ENCODE measurements at places on chromosomes 6 and 20. TPM values are rescaled to one million over a fixed set of nuclear protein-coding genes. Genes with fewer than 3 reads are reported as not detected.
A peak's percentile ranks its signal among the peaks of the same experiment; 100 is the strongest.

DNA sequence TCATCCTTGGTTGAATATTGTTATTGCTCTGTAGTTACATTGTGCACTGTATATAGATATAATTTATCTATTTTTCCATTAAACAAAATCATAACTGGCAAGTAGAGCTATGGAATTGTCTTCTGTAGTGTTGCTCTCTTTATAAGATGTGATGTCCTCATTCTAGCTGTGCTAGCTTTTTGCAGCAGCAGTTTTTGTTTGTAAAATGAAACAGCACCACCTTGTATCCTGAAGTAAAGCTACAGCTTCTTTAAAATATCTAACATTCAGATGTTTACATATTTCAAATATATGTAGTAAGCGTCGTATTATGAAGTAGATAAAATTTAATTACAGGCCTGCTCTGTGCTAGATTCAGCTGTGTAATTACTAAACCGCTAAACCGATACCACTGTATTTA lies 328.8 kb upstream of the MANEA start:
- no peak for DNase-seq

The OPRM1 gene
- total RNA-seq, result not detected

The SPATA25 gene
- not detected for total RNA-seq

The TBX18 gene
- total RNA-seq, result not detected

DNA sequence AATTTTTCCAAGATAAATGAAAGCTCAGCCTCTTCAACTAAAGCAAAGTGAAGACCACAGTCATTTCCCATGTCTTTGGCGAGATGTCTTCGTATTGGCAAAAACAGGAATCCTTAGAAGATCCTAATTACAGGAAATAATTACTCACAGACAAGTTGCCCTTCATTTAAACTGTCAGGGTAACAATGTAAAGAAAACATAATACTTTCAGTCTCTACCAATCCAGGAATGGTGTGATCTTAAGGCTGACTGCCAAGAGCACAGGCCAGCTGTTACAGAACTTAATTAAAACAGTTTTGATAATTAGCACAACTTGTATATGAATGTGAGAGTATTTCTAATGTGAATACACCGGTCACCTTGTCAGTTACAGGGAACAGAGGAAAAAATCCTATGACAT lies 292.2 kb downstream of the PACRG start:
- DNase-seq, result no peak

- no peak for DNase-seq
Observed at GRCh38 chr20:33675136-33675959, 1.1 kb upstream of the NECAB3 start.

DNA sequence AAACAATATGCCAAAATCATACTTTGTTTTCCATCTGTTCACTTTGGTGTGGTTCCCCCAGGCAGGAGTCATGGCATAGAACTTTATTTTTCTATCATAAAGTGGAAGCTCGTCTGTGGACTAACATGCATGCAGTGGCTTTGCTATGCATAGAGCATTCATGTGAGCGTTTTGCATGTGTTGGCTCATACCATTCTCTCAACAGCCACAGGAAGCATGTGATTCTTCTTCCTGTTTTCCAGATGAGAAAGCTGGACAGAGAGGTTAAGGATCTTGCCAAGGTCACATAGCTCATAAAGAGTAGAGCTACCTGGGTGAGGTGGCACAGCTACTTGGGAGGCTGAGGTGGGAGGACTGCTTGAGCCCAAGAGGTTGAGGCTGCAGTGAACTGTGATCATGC lies 123.4 kb upstream of the HDGFL1 start:
- no peak for DNase-seq

The GTSF1L gene
- total RNA-seq, result not detected

The ANKRD6 gene
- 9.0 TPM for total RNA-seq

- DNase-seq, result no peak
Observed at GRCh38 chr20:23144856-23145255, 58.7 kb upstream of the CD93 start.

The TSBP1 gene
- not detected for total RNA-seq

DNA sequence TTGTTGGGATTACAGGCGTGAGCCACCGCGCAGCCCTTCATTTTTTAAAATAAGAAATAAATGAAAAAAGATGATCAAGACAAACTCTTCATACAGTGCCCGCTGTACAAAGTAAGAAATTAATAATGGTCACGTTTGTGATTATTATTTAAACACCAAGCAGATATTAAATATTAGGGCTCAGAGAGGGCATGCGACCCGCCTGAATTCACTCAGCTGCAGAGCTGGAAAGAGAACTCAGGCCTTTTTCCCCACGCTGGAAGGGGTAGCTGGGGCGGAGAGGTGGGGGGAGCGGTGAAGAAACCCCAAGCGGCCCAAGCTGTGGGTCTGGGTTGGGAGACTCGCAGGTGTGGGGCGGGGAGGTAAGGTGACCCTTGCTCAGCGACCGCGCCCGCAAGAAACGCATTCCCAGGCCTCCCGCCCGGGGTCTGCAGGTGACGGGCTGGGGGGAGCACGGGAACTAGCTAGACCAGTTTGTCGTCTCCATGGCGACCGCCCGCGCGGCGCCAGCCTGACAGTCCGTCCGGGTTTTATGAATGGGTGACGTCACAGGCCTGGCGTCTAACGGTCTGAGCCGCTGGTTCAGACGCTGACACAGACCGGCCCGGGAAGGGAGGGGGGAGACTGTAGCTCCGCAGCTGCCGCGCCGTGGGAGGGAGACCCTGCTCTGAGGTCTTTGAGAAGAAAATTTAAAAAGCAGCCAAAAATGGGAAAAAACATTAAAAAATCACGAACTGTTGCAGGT lies 1.1 kb upstream of the ID1 start:
- peak; percentile 79 for DNase-seq

DNA sequence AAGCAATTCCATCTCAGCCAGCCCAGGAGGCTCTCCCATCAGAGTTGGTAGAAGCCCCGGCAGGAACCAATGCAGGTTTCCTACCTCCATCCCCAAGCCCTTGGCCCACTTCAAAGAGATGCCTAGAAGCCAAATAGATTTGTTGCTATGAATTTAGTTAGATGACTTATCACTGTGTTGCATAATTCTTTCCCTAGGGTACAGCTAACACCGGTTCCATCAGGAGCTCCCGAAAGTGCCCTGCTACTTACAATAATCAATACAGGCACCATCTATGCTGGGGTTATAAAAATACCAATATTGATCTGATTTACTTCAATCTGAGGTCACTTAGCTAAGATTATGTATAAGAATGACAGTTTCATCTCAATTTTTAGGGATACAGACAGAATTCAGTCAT lies 113.0 kb downstream of the MAP7 start:
- DNase-seq, result no peak

GRCh38 chr6:115271434-115271833 lies 789.3 kb downstream of the FRK start:
- no peak for DNase-seq

- no peak for DNase-seq
Observed at GRCh38 chr6:14787677-14788076, 458.2 kb upstream of the JARID2 start.

The FLRT3 gene
- total RNA-seq, result not detected

DNA sequence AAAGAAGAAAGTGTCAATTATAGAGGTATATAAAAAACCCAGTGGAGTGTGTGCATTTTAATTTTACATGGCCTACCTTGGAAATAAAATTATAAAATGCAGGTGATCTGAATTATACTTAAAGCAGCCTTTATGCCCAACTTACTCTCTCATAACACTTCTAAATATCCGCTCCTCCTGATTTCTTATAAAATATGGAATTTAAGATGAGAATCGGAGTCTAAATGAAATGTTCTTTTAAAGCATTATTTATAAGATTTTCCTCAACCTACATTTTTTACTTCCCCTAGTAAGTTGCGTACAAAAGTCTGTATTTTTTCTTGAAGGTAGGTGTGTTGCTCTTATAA lies 3.5 kb downstream of the CITED2 start:
- no peak for DNase-seq

The PPP1R16B gene
- total RNA-seq, result 62.3 TPM

The TAAR9 gene
- total RNA-seq, result not detected
